ENCODE measurements at places on chromosomes 2 and 18.

GRCh38 chr2:6914828-6915227 is 2.4 kb upstream of the RNF144A start:
- DNase-seq, result no peak

DNA sequence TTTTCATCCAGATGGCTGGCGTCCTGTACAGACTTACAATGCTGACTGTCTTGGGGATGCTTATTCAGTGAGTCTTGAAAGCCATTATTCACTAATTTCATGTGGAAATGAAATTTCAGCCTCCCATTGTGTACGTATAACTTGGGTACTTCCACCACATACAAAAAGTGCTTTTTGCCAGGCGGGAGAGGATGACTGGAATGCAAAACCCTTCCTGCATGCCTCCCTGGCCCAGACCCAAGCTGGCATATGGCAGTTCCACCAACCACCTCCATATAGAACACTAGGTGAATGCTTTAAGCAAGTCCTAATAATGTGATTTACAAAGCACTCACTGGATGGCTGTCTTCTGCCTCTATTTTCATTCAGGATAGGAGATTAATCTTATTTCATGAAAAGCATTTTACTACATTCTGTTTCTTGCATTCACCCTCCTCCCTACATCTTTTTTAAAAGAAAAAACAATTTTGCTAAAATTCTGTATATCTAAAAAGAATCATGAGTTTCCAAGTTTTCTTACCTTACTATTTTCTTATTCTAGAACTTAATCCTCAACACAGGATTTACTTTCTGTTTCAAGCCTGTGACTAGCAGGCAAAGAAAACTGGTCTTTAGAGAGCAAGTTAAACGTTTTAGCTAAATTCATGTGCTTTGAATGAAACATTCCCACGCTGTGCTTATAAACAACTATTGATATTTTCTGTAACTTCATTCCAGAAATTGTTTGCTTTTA is 327.6 kb downstream of the NCKAP5 start:
- no peak for DNase-seq

DNA sequence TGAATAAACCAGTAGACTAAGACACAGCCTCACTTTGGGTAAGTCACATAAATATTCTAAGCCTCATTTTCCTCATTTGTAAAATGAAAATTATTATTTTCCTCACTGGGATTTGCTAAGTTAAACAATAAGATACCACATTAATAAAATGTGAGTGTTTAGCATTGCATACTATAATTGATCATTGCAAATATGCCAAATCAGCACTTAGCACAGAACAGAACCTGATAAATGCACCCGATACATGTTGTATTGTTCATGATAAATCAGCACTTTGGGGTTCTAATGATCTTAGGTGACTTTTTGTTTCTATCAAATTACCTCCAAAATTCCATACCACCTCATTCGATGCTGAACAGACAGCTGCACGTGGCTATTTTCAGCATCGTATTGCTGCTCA is 50.2 kb upstream of the RAPGEF4 start:
- DNase-seq, result no peak

DNA sequence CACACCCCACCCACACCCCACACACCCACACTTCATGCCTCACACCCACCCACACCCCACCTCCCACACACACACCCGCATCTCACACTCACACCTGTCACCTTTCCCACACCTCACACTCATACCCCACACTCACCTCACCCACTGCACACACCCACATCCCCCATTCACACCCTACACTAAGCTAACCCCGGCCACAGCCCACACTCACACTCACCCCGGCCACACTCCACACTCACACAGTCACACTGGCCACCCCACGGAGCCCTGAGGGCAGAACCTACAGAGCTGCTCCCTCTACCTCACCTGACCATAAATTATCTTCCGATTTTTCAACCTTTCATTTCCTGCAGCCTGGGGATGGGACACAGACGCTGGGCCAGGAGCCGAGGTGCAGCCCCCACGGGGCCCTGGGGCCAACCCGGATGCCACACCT is 241.3 kb downstream of the HDAC4 start:
- no peak for DNase-seq

DNA sequence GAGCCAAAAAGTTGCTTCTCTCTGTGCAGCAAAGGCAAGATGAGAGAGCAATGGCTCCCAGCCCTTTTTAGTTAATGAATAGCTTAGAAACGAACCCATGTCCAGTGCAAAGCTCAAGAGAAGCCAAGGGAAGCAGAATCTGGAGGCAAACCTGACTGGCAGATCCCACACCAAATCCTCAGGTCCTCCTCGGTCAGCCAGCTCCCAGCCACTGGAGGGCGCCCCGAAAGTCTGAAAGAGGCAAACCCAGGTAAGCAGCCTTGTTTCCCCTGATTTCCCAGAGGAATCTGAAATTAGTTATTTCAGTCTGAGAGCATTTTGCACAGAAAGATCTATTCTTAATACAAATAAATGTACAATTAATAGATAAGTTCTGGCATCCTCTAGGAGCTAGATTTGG is 71.3 kb upstream of the PID1 start:
- DNase-seq, result no peak

DNA sequence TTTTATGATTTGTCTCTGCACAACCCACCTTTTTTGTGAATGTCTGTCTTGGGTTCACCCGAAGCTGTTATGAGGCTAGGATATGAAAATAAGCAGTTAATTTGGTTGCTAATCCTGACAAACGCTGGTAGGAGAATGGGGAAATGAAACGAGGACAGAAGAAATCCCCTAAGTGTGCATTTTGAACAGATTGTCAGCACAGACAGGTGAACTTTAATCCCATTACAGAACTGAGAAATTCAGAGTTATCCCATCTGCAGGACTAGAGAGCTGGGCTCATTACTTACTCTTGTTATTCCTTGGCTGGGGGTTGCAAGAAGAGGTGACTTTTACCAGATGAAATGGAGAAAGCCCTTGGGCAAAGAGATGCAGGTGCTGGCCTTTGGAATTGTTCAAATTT is 123.3 kb upstream of the NYAP2 start:
- no peak for DNase-seq

DNA sequence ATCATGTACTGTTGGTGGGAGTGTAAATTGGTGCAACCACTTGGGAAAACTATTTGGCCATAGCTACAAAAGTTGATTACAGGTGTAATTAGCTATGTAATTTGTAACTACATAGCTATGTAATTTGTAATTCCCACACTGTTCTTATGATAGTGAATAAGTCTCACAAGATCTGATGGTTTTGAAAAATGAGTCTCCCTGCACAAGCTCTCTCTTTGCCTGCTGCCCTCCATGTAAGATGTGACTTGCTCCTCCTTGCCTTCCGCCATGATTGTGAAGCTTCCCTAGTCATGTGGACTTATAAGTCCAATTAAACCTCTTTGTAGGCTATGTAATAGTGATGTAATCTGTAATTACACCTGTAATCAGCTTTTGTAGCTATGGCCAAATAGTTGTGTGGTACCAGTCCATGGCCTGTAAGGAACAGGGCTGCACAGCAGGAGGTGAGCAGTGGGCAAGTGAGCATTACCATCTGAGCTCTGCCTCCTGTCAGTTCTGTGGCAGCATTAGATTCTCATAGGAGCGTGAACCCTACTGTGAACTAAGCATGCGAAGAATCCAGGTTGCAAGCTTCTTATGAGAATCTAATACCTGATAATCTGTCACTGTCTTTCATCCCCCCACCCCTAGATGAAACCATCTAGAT is 133.7 kb upstream of the COPS8 start:
- no peak for DNase-seq

GRCh38 chr2:16151651-16152050 is 211.3 kb downstream of the MYCN start:
- no peak for DNase-seq

GRCh38 chr2:169979025-169979424 is 151.8 kb downstream of the UBR3 start:
- DNase-seq, result no peak

GRCh38 chr2:38835015-38835601 is 40.6 kb downstream of the DHX57 start:
- no peak for DNase-seq

GRCh38 chr18:22180722-22181121 is 11.3 kb downstream of the GATA6 start:
- no peak for DNase-seq

- no peak for DNase-seq
Observed at GRCh38 chr2:17901246-17901645, 22.8 kb downstream of the KCNS3 start.

GRCh38 chr2:223725494-223725893 is 111.9 kb downstream of the AP1S3 start:
- no peak for DNase-seq

DNA sequence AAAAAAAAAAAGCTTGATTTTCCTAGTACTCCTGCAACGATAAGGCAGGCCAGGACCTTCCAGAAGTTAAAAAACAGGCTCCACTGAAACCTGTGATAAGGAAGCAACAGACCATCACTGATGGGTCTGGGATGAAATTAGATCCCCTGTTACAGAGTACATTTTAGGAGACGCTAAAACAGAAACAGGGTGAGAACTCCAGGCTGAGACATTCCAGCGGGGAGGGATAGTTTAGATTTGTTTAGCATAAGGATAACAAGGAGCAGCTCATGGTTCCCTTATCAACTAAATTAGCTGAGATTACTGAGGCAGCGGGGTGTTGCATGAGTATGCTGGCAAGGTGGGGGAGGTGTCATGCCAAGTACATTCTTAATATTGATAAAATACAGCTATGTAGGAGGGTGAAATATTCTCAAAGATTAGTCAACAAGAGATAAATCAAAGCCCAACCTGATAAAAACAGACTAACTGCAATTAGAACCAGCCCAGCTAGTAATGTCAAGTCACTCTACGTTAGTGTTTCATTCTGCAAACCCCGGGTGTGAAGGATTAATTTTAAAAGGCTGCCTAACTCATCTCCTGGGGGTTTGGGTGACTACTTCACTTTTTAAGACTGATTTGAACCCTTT is 75.0 kb upstream of the BZW1 start:
- no peak for DNase-seq

DNA sequence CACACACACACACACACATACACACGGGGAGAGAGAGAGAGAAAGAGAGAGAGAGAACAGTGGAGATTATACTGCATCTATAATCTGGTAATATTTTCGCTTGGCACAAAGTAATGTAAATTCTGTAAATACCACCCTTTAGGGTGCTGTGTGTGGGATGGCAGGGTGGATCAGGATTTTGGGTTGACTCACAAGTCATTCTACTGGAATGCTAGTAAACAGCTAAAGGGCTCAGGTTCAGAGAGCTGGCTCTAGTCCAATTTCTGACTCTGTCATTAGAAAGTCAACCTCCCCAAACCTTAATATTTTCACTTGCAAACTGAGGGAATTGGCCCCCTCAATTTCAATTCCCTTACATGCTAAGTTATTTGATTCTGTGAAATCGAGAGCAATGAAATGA is 308.3 kb downstream of the TSN start:
- no peak for DNase-seq

GRCh38 chr2:100038011-100038410 is 104.4 kb downstream of the AFF3 start:
- no peak for DNase-seq

GRCh38 chr18:21853016-21853415 is 112.4 kb downstream of the MIB1 start:
- no peak for DNase-seq

- DNase-seq, result no peak
Observed at GRCh38 chr2:16741498-16741897, 75.9 kb upstream of the CYRIA start.

DNA sequence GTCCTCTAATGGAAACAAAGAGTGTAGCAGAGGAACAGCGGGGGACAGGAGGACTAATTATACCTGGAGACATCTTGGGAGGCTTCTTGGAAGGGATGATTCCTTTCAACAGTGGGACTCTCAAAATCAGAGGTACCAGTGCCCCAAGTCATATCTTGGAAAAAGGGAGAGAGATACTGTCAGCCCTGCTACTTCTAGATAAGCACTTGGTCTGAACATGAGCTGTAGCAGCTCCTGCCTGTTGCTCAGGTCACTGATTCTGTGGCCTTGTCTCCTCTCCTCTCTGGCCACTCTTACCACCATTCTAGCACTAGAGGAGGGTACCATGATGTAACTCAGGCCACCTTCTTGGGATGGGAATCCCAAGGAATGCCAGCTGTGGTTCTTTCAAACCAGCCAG is 54.5 kb downstream of the MFSD6 start:
- no peak for DNase-seq

- no peak for DNase-seq
Observed at GRCh38 chr2:217106650-217107014, 246.8 kb upstream of the TNP1 start.

- DNase-seq, result no peak
Observed at GRCh38 chr2:174897286-174897685, 107.9 kb downstream of the CHN1 start.

DNA sequence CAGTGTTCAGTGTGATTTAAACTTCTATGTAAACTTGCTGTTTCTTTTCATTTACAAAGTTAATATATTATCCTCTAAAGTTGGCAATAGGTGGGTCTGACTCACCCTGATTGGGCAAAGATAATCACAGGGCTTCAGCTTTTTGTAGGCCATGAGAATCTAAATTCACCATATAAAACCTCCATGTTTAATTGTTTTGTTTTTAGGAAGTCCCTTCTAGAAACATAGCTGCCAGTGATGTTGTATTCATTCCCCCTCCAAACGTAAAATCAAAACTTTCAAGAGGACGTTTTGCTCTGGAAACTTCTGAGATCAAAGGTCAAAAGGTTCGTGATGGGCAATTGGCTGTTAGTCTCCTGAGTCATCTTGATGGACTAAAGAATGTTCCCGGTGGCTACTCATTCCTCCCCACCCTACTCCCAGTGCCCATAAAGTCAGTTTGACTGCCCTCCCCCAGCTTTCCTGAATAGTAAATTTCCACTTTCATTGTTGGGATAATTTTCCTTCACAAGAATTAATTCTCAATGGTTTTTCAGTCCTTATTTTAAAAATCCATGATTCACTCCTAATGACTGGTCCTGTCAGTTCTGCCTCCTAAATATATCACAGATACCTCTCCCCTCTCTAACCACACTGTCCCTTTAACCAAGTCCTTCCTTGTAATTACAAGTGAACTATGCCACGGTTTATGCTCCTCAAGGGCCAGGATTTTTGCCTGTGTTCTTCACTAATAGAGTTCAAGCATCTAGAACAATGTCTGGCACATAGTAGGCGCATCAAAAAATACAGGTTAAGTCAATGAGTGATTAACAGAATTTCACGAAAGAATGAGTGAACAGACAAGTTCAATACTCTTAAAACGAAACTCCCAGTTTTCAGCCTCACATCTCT is 164.4 kb upstream of the VRK2 start:
- DNase-seq, result no peak

DNA sequence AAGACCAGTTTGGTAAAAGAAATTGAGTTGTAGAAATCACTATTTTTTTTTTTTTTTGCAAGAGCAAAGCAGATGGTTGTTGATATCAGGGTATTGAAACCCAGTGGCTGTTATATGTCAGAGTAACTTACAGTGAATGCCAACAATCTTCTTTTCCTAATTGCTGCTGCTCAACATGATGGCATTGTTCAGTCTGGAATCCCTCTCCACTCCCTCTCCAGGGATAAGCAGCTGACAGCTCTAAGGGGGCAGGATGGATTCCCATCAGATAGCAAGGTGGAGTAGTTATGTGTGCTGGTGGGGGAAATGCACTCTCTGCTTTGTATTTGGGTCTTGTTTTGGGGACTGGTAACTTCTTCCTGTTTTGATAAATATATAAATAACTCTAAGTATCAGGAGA is 200.0 kb downstream of the PIK3C3 start:
- no peak for DNase-seq

GRCh38 chr2:236776695-236777251 is 207.1 kb downstream of the ACKR3 start:
- no peak for DNase-seq

- no peak for DNase-seq
Observed at GRCh38 chr2:38122344-38122743, 46.4 kb upstream of the CYP1B1 start.

Measured in stimulated activated CD8-positive, alpha-beta memory T cell treated with anti-CD3 and anti-CD28 coated beads, Interleukin-7, amount 100 ng/mL, for 4 hours (primary cell).